ENCODE measurements at places on chromosomes 7 and 10. TPM values are rescaled to one million over a fixed set of nuclear protein-coding genes. Genes with fewer than 3 reads are reported as not detected.

OR2A7 gene
- total RNA-seq: 3.9 TPM

AGAP6 gene
- total RNA-seq: 20.9 TPM

SPDYE5 gene
- total RNA-seq: not detected

NPSR1 gene
- not detected for total RNA-seq

COL17A1 gene
- not detected for total RNA-seq

MPP7 gene
- 3.6 TPM for total RNA-seq

GNG11 gene
- total RNA-seq: not detected

DNMBP gene
- total RNA-seq: 2.2 TPM

TSPAN12 gene
- total RNA-seq: 0.39 TPM

CPA1 gene
- not detected for total RNA-seq

SLC26A3 gene
- total RNA-seq: not detected

MYO3A gene
- total RNA-seq: not detected
